RCC 7860 (cell line): ENCODE measurements at places on chromosomes 5 and 9.

DNA sequence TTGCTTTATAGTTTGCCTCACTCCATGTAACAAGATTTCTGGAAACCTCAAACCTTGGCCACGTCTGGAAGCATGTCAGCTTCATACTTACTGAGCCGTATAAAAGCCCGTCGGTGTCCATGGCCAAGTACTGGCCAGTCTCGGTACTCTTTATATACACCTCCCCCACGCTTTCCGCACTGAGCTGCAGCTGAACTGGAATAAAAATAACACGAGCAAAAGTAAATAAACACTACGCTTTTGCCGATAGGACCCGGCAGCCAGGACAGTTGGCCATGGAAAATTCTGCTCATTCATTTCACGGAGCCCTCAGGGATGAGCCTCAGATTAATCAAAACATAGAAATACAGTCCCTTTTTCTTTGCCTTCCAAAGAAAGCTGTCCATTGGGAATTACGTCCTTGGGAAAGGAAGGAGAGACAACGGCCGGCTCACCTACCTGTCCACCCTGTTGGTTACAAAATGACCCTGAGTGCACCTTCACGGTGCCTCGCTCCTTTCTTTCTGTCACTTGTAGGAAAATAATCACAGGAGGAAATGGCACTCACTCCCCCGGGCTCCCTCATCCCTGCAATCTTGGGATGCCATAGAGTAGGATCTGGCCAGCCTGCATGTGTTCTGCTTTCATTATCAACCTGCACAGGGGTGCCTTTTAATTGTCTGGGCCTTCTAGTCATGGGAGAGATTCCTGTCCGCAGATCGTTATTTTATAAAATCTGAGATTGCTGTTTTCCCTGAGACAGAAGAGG, 85.1 kb downstream of the FGF1 start:
- DNase-seq: no peak

- DNase-seq: no peak
Measured at GRCh38 chr5:109413458-109413857, 3.7 kb upstream of the PJA2 start.

DNA sequence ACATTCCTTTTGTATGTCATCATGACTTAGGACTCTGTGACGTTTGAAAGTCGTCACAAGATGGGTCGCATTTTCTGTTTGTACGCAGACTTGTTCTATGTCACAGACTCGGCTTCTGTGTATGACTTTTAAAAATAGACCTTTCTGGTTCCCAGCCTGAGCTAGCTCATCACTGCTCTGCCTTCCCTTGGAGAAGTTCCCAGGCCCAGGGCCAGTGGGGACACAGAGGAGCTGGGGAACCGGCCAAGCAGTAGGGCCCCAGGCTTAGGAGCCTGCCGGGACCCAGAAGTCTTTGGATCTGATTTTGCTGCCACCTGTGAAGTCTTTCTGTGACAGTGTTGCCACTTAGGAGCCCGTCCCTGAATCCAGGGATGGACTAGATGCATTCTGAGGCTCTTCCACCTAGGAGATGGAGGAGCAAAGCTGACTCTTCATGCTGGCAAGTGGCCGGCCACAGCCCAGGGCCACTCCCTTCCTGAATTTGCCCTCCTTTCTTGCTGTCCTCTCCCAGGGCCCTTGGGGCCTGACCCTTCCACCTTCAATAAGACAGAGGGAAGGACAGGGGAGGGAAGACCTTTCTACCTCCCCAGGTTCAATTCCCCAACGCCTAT, 18.1 kb upstream of the UBE2QL1 start:
- no peak for DNase-seq

GRCh38 chr9:37220971-37221370, 100.6 kb downstream of the ZCCHC7 start:
- no peak for DNase-seq

GRCh38 chr5:129104915-129105455, 10.4 kb downstream of the ISOC1 start:
- no peak for DNase-seq

GRCh38 chr9:33867747-33868439, 50.9 kb downstream of the UBE2R2 start:
- no peak for DNase-seq

DNA sequence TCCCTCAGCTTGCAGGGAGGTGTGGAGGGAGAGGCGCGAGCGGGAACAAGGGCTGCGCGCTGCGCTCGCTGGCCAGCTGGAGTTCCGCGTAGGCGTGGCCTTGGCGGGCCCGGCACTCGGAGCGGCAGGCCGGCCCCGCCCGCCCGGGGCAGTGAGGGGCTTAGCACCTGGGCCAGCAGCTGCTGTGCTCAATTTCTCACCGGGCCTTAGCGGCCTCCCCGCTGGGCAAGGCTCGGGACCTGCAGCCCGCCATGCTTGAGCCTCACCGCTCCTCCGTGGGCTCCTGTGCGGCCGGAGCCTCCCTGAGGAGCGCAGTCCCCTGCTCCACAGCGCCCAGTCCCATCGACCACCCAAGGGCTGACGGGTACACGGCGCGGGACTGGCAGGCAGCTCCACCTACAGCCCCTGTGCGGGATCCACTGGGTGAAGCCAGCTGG, 1516.4 kb downstream of the EFNA5 start:
- no peak for DNase-seq

- no peak for DNase-seq
Measured at GRCh38 chr5:80010754-80011392, 19.8 kb upstream of the MTX3 start.

DNA sequence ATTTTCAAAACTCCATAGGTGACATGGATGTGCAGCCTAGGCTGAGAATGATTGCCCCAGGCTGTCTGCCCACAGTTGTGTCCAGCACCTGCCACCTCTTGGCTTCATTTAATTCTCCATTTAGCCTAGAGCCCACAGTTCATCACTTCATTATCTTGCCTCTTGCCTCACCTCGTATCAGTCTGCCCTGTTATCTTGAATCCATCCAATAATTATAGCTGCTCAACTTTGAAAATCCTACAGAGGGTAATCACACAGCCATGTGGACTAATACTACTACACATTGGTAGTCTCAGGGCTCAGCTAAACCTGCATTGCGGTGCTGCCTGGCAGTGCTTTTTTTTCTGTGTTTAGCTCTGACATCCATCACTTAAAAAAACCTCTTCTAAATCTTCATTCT, 7.4 kb downstream of the UGCG start:
- DNase-seq: no peak

DNA sequence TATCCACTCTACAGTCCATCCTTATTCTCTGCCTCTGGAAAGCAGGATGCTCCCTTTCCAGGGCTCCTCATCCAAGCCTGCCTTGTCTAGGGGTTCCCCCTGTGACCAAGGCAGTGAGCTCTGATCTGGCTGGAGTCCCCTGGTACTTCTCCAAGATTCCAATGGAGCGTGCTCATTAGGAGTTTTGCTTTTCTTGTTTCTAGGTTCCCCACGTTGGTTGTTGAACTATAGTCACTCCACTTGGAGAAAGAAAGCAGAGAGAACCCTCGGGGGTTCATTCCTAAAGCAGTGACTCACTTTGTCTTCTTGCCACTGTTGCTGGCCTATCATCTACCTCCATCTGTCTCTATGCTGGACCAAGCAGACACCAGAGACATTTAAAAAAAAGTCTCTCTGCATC, 192.6 kb downstream of the TLE4 start:
- peak; percentile 80 for DNase-seq

GRCh38 chr5:100175346-100175745, 359.8 kb upstream of the FAM174A start:
- DNase-seq: no peak

DNA sequence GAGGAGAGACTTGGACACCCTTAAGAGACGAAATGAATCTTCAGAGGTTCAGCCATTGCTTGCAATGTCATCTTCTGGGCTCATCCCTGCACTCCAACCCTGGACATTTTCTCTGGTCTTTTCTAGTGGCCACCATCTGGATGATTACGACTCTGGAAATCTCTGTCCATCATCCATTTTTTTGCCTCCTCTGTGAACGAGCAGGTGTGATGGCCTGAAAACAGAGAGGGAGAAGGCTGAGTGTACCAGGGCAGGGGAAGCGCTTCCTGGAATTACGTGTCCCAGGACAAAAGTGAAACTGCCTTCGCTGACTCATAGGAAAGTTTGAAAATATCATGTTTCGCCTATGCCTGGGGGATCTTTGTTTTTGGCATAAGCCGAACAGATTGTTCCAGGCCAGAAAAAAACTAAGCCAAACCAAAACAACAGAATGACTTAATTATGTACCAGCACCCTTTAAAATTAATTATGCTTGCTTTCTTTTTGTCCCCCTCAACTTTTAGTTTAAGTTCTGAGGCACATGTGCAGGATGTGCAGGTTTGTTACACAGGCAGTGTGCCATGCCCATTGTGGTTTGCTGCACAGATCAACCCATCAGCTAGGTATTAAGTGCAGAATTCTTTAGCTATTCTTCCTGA, 31.9 kb downstream of the ANKRD33B start:
- peak; percentile 80 for DNase-seq

- DNase-seq: no peak
Measured at GRCh38 chr9:130780865-130781504, 54.1 kb upstream of the ABL1 start.

DNA sequence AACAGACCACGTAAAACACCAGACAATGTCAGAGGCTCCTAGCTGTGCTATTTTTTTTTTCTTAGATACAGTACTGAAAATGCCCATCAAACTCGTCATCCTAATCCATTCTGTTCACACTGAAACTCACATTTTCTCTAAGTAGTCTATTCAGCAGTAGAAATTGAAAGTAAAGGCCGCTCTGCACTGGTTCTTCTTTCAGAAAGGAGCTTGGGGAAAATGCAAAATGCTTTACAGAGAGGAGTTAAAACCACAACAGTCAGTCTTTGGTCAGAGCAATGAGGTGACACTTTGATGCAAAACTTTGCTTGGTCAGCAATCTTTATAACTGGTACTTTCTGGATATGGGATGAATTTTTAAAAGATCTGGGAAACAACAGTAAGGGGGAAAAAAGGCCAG, 43.8 kb upstream of the SUSD1 start:
- DNase-seq: no peak

GRCh38 chr5:34854459-34855174, 15.7 kb downstream of the TTC23L start:
- peak; percentile 64 for DNase-seq

DNA sequence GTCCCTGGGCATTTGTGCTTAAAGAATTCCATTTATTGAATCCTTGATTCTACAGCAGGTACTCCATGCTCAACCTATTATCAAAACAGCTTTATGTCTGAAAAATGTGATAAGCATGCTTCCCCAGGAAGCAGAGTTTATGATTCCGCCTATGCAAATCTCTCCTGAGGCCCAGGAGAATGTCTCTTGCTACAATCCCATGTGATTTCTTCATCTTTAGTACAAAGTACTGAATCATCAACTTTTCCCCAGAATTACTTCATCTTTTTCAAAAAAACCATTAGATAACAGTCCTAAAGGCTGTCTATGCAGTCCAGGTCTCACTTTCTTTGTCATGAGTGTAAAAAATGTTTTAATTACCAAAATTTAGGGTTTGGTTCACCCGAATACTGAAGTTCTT, 130.2 kb upstream of the ADAMTSL1 start:
- no peak for DNase-seq

DNA sequence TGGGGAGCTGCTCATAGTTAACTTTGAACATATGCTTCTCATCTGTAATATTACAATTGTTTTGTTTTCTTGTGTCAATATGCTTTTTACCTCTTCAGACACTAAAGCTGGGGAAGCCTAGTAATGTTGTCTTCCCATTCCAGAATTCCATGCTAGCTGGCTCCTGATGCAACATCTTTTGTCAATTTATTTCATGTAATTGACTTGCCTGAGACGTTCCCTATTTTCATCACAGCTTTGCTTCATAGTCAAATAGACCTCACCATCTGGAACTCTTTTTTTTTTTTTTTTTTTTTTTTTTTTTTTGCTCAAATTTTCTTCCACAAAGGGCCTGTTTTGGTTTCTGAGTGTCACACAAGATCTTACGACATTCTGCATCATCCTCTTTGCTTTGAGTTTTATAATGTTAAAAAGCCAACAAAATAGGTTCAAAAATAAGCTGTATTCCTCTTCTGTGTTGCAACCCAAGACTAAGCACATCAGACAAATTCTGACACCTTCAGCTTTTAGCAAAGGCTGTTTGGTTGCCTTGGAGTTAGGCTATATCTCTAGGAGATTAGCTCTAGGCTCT, 235.2 kb downstream of the NR3C1 start:
- DNase-seq: no peak

- no peak for DNase-seq
Measured at GRCh38 chr9:71121275-71122021, at the start of gene TRPM3. Gene TRPM3 (minus strand): TSS chr9:71121621. CDS start chr9:71121354, 267 bp downstream.

DNA sequence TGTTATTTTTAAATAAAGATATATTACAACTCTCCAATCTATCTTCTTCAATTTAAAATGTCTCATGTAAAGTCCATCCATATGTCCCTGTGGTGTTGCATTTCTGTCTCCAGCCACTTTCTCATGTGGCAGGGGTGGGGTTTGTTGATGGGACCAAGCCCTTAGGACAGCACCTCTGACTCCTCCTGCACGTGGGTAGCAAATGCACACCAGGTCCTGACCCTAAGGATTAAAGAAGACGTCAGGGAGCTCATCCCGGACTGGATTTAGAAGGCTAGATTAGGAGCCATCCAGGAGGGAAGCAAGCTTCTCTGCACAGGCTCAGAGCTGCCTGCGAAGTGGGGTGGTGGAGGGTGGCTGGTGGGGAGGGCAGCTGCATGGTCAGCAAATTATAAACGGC, 38.9 kb upstream of the FAM120AOS start:
- DNase-seq: no peak

- peak; percentile 48 for DNase-seq
Measured at GRCh38 chr5:13660072-13660471, 284.4 kb downstream of the DNAH5 start.

DNA sequence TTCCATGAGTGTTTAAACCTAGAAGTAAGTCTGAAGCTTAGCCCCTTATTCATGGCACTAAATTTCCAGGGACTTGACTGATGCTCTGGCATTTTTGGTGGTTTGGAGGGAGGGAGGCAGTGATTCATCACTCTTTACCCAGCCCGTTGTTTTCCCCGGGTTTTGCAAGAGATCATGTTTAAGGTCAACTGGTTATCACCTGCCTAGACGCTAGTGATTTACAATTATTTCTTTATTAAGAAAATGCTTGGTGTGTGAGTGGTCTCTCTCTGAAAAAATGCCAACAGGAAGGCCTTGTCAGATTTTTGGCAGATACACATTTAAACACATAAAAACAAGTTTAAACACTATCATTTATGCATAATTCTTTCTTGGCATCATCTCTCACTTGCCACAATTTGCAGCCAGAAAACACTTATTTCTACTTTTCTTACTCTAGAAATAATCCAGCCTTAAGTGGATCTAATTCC, 737.9 kb upstream of the ZNF608 start:
- DNase-seq: peak; percentile 81

GRCh38 chr5:45109062-45109461, 300.3 kb downstream of the MRPS30 start:
- no peak for DNase-seq

GRCh38 chr9:86836797-86837196, 110.5 kb downstream of the GAS1 start:
- DNase-seq: no peak

GRCh38 chr5:62182802-62183201, 123.2 kb upstream of the KIF2A start:
- no peak for DNase-seq

- DNase-seq: no peak
Measured at GRCh38 chr5:156534085-156534484, 207.1 kb downstream of the SGCD start.

GRCh38 chr9:17216011-17216410, 81.2 kb downstream of the CNTLN start:
- DNase-seq: no peak

- no peak for DNase-seq
Measured at GRCh38 chr9:135221951-135222631, 134.6 kb downstream of the OLFM1 start.
